ENCODE measurements at places on chromosomes 11 and 22.
A peak's percentile ranks its signal among the peaks of the same experiment; 100 is the strongest.

- peaks cover 2% of the 10 kb centered on the region for H3K36me3 ChIP-seq
- no peak overlapping the region for H3K27ac ChIP-seq
- no peak overlapping the region for H3K4me3 ChIP-seq
- no peaks in the 10 kb centered on the region for H3K4me1 ChIP-seq
- no peak for DNase-seq
- no peaks in the 10 kb centered on the region for H3K27me3 ChIP-seq
These were observed 87.8 kb downstream of the KCNC1 start for GRCh38 chr11:17822401-17822781.

GRCh38 chr11:10096987-10097386 lies 197.0 kb downstream of the SBF2 start:
- H3K4me3 ChIP-seq = no peak overlapping the region
- no peaks in the 10 kb centered on the region for H3K27me3 ChIP-seq
- no peak for DNase-seq
- H3K36me3 ChIP-seq = peaks cover 21% of the 10 kb centered on the region

DNA sequence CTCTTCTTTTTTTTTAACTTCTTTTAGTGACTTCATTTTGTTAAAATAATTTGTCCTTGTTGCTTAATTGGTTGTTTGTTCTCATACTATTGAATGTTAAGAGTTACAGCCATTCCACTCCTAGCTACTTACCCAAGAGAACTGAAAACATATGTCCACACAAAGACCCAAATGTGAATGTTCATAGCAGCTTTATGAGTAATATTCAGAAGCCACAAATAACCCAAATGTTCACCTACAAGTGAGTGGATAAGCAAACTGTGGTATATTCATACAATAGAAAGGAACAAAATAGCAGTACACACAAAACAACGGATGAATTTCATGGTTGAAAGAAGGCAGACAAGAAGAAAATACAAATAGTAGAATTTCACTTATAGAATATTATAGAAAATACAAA lies 1.4 kb upstream of the OR4D11 start:
- peaks cover 2% of the 10 kb centered on the region for H3K27me3 ChIP-seq
- no peaks in the 10 kb centered on the region for H3K36me3 ChIP-seq
- H3K27ac ChIP-seq = no peak overlapping the region
- no peak overlapping the region for H3K4me3 ChIP-seq
- DNase-seq = no peak
- H3K4me1 ChIP-seq = peaks cover 17% of the 10 kb centered on the region

GRCh38 chr22:32281072-32281471 lies 25.9 kb upstream of the SLC5A4 start:
- no peak overlapping the region for H3K4me3 ChIP-seq
- no peaks in the 10 kb centered on the region for H3K36me3 ChIP-seq
- H3K4me1 ChIP-seq = no peaks in the 10 kb centered on the region

DNA sequence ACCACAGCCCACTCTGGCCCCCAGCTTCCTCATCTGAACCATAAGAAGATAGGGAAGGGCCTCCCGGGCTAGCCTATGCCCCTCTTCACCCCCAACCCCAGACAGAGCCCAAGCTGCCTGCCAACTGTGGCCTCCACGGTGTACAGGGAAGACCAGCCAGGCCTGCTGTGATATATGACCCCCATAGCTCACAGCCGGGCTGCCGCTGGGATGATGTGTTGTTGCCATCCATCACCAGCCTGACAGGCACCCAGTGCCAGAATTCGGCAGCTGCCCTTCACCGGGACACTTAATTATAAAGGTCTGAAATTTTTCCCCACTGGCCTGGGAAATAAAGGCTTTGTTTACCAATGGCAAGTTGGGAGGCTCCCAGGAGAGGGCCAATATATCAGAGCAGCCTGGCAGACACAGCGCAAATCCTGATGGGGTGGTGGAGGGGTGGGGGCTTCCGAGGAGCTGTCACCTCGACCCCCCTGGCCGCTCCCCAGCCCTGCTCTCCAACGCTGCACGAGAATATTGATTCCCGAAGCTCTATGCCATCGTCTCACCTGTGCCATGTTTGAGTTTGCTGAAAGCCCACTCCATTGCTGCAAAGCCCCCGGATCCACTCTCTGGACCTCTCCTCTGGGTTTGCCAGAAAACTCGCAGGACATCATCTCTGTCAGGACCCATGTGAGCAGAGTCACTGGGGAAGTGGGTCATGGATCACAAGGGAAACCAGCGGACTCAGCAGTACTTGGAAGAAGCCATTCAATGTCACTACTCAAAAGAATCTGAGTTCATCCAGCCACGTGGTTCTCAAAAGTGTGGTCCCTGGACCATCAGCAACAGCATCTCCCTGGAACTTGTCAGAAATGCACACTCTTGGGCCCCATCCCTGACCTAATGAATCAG lies 296.9 kb downstream of the MN1 start:
- no peaks in the 10 kb centered on the region for H3K4me1 ChIP-seq
- no peak for DNase-seq
- H3K36me3 ChIP-seq = no peaks in the 10 kb centered on the region
- H3K27me3 ChIP-seq = peaks cover 4% of the 10 kb centered on the region
- H3K4me3 ChIP-seq = no peak overlapping the region

DNA sequence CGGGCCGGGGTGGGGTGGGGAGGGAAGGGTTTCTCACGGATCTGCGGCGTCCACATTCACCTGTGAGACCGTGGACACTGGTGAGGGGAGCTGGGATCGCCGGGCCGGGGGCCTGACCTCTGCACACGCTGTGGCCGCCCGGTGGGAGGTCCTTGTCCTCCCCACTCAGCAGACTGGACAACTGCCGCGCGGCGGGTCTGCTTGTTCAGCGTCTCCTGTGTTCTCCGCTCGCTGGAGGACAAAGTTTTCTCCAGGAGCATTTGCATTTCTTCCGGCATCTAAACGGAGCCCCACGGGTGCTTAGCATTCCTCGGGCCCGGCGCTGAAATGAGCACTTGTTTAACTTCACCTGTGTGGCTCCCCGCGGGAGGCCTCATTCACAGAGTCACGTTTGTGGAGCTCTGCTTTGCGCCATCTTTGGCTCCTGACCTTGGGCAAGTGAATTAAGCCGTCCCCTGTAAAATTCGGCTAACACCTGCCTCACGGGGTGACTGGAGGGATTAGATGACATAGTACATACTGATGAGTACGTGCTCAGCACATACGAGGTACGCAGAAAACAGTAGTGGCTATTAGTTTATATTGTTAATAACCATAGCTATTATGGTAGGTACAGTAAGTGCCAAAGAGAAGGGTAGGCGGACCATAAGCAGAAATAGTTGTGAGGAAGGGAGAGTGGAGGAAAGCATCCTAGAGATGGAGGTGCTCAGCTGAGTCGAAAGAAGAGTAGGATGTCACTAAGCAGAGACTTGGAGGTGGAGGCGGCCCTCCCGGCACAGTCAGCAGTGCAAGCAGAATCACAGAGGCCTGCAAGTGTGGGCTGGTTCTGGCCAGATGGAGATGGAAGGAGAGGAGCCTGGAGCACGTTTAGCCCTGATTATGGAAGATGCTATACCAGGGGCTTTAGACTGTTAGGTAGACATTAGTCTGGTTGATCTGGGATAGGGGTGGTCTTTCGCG lies 885 bp downstream of the TRMU start:
- no peaks in the 10 kb centered on the region for H3K27me3 ChIP-seq
- H3K36me3 ChIP-seq = peaks cover 42% of the 10 kb centered on the region
- H3K4me3 ChIP-seq = peak overlapping the region; percentile 99
- H3K27ac ChIP-seq = peak overlapping the region; percentile 94
- H3K4me1 ChIP-seq = peaks cover 35% of the 10 kb centered on the region

DNA sequence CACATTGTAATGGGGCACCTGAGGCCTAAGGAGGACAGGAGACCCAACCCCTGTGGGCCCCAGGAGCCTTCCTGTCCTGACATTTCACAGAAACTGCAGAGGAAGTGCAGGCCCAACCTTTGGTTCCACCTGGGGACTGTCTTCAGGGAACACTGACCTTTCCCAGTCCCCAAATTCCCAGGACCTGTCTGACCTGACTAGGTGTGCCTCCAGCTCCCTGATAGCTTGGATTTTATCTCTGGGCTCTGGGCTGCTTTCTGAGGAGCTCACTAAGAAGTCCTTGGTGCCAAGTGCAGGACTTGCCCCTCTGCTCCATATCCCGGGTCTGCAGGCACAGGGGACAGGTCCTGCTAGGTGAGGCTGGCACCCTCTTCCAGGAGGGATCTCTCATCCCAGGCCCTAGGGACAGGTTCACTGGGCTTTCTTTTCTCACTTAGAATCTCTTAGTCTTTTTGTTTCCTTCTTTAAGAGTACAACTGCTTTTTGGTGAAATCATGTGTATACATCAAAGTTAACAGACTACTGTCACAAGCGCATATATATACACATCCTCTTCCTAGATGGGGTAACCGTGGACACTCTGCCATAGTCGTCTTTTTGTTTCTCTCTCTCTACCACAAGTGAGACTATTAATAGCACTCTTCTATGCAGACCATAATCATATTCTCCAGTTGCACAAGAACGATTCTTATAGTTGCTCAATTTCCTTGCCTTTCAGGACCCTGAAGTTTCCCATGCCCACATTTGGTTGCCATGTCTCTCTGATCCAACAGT lies 72.0 kb upstream of the IGLL5 start:
- H3K4me1 ChIP-seq = peaks cover 60% of the 10 kb centered on the region
- H3K4me3 ChIP-seq = no peak overlapping the region
- no peak for DNase-seq
- no peaks in the 10 kb centered on the region for H3K27me3 ChIP-seq
- H3K27ac ChIP-seq = no peak overlapping the region

DNA sequence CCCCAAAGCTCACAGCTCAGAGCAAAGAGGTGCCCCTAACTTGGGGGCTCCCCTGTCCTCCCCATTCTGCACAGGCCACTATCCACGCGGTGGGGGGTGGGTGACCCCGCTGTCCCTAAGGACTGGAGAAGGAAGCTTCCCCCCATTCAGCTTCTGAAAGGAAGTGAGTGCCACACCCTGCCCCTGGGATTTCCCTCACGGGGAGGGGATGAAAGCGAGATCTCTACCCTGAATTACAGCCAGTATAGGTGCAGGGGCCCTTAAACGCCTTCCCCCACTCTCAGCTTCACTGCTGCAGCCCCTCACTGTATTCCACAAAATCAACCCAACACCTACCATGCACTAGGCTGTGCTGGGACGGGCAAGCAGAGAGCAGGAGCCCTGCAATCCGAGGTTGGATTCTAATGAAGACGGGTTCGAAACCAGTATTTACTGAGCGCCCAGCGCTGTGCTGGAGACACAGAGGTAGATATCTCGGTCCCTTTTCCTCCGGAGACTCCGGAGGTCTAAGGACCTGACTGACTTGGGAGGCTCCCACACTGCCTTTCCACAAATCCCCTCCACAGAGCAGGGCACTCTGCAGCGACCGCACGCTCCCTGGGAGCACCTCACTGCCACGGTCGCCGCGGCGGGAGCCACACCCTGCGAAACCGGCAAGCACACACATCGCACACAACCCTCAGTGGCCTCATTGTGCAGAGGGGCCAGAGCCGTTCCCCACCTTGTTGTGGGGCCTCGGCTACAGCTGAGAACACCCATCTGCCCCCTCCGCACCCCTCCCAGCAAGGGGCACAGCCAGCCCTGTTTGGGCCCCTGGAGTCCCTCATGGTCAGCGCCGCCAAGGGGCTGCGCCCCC lies 1.8 kb downstream of the AHNAK start:
- H3K4me3 ChIP-seq = peak overlapping the region; percentile 83
- H3K27ac ChIP-seq = peak overlapping the region; percentile 70
- peaks cover 1% of the 10 kb centered on the region for H3K36me3 ChIP-seq
- DNase-seq = peak; percentile 52
- H3K27me3 ChIP-seq = peaks cover 5% of the 10 kb centered on the region

DNA sequence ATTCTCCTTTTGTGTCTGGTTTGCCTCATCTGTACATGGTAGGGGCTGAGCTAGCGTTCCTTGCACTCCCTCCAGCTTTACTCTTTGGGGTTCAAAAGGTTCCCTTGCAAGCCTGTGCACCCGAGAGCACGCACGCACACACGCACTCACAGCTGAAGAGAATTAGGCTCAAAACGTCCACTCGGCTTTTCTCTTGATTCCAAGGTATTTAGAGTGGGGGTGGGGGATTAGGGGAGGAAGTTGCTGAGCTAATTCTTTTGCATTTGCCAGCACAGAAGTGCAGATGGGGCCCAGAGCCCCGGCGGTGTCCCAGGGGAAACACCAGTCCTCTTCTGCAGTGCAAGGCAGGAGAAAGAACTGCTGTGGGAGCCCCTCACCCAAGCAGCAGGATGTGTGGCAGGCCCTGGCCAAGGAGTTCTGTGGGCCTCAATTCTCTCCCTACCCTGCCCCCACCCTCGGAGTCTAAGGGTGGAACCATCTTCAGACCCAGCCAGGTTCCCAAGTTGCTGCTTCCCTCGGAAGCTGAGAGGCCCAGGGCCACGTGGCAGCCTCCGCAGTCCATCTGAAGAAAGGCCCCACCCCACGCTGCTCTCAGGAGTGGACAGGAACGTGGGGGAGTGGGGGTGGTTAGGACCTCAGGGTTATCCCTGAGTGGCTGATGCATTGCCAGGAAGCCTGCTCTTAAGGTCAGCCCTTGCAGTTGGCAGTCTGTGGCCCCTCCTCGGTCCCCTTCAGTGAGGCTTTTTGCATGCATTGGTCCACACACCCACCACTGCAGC lies 3.8 kb upstream of the KCNQ1OT1 start:
- no peak overlapping the region for H3K4me3 ChIP-seq
- H3K4me1 ChIP-seq = peaks cover 4% of the 10 kb centered on the region
- no peaks in the 10 kb centered on the region for H3K27me3 ChIP-seq
- H3K27ac ChIP-seq = no peak overlapping the region
- H3K36me3 ChIP-seq = peaks cover 8% of the 10 kb centered on the region

DNA sequence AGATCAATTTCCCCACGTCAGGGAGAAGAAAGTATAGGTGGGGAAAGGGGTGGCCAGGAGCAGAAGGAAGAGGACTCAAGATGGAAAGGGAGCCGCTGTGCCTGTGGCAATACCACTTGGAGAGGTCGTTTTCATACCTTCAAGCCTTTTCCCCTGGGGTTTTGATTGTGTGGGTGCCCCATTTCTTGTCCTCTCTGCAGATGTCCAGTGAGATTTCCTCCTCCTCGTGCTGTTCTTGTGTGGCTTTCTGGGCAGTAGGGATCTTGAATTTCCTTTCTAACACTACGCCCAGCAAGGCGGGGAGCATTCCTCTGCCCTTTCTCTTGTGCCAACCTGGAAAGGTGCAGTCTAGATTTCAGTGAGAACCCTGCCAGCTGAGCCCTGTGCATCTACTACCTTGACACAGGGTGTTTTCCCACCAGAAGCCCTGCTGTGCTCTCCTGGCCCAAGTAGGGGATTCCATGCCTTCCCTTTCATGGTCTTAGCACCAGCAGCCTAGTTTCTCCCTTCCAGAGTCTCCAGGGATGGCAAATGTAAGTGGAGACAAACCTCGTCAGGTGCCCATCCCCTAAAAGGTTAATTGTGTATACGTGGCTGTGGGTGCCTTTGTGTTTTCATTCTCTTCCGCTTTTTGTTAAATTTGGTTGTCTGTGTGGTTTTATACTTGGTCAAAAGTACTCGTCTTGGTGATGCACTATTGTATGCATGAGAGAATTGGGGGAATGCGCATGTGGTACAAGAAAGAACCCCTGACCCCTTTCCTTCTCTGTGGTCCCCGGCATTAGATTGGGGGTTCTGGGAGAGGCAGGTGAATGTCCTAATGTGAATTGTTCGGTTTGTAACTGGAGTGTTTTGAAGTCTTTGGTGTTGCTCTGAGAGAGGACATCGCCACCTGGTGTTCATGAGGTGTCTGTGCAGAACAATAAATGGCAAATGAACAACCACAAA lies 71.4 kb upstream of the MPEG1 start:
- peaks cover 14% of the 10 kb centered on the region for H3K4me1 ChIP-seq
- DNase-seq = peak; percentile 63
- H3K4me3 ChIP-seq = peak overlapping the region; percentile 17
- no peak overlapping the region for H3K27ac ChIP-seq
- H3K36me3 ChIP-seq = no peaks in the 10 kb centered on the region
- H3K27me3 ChIP-seq = peaks cover 9% of the 10 kb centered on the region
